ENCODE measurements at places on chromosomes 5 and 9. TPM values are rescaled to one million over a fixed set of nuclear protein-coding genes. Genes with fewer than 3 reads are reported as not detected.
A peak's percentile ranks its signal among the peaks of the same experiment; 100 is the strongest.

DNA sequence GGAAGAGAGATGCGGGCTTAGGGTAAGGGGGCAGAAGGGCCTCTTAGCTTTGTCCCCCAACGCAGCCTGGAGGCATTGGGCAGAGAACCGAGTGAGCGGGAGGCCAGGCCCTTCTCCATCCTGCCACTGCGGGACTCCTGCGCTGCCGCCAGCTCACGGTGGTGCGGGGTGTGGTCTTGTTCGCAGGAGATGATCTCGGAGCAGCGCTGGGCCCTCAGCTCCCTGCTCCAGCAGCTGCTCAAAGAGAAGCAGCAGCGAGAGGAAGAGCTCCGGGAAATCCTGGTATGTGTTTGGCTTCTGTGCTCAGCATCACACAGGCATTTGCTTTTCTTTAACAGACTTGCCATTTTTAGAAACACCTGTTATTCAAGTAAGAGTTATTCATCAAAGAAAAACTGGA lies 41.3 kb downstream of the LRSAM1 start:
- DNase-seq = no peak

- no peak for DNase-seq
Observed at GRCh38 chr5:144659634-144660227, 489.1 kb downstream of the KCTD16 start.

SAXO1 gene
- polyA plus RNA-seq = 0.12 TPM

DNA sequence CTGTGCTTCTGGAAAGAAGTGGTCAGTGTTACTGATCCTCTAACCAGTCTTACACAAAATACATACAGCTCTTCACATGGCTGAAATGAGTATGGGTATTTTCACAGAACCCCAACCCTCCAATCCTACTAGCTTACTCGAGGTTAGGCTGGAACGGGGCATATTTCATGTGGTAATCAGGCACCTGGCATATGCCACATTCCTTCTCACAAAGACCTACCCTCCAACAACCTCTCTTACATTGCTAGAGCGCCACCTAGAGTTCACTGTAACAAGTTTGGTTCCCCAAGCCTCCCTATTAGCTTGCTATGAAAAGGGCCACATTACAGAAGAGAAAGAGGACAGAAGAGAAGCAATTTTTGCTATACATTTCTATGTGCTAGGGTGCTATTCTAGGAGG lies 597.3 kb downstream of the PRELID2 start:
- peak; percentile 22 for DNase-seq

ANAPC2 gene
- polyA plus RNA-seq = 31.1 TPM

- DNase-seq = no peak
Observed at GRCh38 chr9:99006511-99006910, 62.8 kb downstream of the COL15A1 start.
